ENCODE measurements at places on chromosomes 2 and 18.

GRCh38 chr2:84477886-84478285, 18.8 kb upstream of the SUCLG1 start:
- no peak for DNase-seq

GRCh38 chr2:24191156-24191555, 16.3 kb downstream of the FAM228A start:
- no peak for DNase-seq

DNA sequence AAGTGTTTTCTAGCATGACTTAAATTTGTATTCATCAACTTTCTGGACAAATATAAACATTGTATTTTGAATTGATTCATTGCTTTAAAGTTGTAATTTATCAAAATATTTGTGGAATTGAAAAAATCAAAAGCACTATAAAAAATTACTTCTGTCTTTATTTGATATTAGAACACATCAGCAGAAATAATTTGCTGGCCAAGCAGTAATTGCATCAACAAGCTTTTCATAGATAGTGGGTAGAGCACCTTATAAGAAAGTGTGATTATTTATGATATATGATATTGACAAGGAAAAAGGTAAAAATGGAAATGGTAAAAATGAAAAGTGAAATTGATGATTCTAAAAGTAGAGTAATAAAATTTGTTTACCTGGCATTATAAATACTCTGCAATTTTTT, 861.1 kb downstream of the CPS1 start:
- no peak for DNase-seq

DNA sequence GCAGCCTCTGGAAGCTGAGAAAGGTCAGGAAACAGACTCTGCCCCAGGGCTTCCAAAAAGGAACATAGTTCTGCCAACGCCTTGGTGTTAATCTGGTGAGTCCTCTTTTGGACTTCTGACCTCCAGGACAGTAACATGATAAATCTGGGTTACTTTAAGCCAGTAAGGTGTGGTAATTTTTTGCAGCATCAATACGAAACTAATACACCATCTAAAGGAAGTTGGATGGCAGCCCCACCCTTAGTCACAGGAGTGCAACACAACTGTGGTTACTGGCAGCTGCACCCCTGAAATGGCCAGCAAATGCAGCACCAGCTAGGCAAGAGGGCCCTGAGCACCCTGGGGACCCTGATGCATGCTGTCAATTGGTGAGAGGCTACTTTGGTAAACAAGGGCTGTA, 25.8 kb downstream of the CREG2 start:
- no peak for DNase-seq

- no peak for DNase-seq
Measured at GRCh38 chr2:138475277-138475776, 26.2 kb upstream of the SPOPL start.

GRCh38 chr18:22433956-22434355, 16.2 kb upstream of the CTAGE1 start:
- DNase-seq, result no peak

DNA sequence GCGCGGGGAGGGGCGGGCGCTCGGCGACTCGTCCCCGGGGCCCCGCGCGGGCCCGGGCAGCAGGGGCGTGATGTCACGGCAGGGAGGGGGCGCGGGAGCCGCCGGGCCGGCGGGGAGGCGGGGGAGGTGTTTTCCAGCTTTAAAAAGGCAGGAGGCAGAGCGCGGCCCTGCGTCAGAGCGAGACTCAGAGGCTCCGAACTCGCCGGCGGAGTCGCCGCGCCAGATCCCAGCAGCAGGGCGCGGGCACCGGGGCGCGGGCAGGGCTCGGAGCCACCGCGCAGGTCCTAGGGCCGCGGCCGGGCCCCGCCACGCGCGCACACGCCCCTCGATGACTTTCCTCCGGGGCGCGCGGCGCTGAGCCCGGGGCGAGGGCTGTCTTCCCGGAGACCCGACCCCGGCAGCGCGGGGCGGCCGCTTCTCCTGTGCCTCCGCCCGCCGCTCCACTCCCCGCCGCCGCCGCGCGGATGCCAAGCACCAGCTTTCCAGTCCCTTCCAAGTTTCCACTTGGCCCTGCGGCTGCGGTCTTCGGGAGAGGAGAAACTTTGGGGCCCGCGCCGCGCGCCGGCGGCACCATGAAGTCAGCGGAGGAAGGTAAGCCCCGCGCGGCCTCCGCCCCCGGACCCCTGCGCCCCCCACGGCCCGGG, at the start of gene NFATC1:
TSS of gene NFATC1 (plus strand) at position 170 of the 644 bp plus-strand sequence. CDS start at position 465, 295 bp downstream.
- DNase-seq, result peak; percentile 95

DNA sequence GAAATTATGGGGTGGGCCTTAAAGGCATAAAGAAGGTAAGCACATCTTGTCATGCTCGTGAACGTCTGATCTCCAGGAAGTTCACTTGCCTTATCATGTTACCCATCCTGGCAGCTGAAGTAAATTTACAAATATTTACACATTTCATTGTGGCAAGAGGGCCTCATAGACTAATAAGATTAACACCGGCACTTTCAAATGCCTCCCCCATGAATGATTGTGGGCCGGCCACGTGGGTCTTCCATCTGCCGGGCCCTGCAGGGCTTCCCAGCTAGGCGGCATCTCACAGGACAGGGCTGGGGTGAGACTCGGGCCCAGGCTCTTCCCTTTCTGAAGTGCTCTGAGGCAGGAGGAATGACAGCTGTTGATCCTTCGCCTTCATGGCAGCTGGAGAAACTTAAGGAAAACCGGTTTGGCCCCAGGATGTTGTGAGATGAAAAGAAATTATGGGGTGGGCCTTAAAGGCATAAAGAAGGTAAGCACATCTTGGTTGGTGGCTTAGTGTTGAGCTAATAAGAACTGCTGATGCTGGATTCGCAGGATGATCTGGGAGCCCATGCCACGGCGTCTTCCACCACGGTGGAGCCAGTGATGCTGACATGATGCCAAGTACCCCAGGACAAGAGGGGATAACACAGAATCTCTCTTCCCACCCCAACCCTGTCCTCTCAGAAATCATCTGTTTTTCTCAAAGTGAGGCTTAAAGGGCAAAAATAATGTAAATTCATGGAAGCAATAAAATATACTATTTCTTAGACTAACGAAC, 176.3 kb downstream of the SEPTIN10 start:
- DNase-seq, result peak; percentile 33

- no peak for DNase-seq
Measured at GRCh38 chr18:46243095-46243494, 138.9 kb downstream of the HAUS1 start.

GRCh38 chr2:955829-956731, 5.4 kb downstream of the SNTG2 start:
- DNase-seq, result no peak

DNA sequence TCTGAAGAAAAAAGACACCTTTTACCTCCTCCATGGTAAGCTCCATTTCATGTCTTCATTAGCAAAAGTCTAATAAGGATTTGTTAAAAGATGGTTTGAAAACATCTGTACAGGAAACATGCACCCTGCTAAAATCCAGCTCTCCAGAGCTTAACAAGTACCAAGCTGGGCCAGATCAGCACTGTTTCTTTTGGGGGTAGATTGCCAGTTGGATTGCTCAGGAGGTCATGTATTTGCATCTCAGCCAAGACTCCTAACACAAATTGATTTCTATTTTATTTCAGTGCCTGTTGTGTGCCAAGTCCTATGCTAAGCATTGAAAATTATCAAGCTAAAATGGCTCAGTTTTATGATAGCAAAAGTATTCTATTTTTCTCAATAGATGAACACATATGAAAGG, 3.4 kb upstream of the TMEM182 start:
- no peak for DNase-seq

- no peak for DNase-seq
Measured at GRCh38 chr2:119350311-119350998, 16.2 kb downstream of the C2orf76 start.

DNA sequence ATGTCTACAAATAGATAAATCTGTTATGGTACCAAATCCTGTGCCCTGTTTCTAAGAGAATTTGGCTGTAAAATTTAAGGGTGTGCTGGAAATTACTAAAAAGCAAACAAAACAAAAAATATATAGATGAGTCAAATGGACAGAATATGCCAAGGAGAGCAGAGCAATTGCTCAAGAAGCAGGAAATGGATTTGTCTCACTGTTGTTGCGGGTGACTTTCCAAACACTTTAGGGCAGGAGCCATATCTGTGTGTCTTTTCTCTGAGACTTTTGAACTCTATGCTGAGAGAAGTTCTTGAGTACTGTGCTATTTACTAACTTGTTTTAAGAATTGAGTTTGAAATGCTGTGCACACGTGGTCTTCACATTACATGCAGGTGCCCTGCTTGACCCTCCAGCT, 221.7 kb downstream of the PHLPP1 start:
- DNase-seq, result no peak

GRCh38 chr18:22871809-22872525, 61.2 kb upstream of the RBBP8 start:
- DNase-seq, result no peak

- DNase-seq, result no peak
Measured at GRCh38 chr18:28043631-28044030, 133.3 kb downstream of the CDH2 start.

GRCh38 chr2:238005528-238005927, 38.7 kb downstream of the UBE2F start:
- no peak for DNase-seq

DNA sequence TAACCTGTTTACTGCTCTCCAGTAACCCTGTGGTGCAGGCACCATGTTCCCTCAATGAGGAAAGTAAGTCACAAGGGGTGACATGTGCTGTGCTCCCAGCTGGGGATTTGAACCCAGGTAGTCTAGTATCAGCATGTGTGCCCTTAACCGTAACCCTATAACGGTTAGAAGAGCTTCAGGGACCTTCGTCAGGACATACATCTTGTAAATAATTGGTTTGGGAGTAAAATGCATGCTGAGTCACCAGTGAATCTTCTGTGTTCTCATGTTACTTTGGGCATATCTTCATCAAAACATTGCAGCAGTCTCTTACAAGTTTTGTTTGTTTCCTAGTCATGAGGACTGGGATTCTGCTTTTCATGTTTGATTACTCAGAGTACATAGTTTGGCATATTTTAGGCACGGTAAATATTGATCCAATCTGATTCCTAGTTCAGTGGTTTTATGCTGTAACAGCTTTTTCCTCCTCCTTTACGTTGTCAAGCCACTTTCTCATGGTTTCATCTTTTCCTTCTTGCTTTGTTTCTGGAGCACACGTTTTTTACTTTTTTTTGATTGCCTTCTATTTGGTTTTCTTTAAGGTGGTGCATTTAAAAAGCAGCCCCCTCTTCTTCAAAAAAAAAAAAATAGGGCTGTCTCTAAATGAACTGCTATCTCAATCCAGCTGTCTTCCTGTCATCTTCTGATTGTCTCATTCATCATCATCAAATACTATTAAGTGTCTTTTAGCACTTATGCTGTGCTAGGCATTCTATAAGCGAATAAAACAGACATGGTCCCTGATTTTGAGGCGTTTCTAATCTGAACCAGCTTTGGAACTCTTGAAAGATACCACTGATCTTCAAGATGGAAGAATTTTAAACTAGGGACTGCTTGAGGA, 50.4 kb downstream of the CLIP4 start:
- DNase-seq, result no peak

DNA sequence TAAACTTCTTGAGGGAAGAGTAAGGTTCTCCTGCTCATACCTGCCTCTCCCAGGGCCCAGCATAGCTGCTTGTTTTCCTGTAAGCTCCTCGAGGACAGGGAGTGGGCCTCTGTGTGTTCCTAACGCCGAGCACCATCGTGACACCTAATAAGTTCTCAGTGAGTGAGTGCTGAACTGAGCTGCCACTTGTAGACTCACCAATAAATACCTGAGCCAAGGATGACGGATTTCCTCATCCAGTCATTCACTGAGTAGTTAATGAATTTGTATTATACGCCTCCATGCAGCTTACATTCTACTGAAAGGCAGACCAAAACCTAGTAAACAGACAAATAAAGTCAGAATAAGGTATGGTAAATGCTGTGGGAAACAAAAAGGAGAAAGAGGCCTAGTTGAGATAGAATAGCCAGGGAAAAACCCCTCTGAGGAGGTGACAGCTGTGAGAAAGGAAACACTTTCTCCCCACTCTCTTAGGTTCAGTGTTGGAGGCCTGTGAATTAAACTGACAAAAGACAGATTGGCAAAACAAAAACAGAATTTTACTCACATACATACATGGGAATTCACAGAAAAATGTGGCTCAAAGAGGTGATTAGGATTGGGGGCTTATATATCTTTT, 138.6 kb downstream of the B3GNT2 start:
- DNase-seq, result no peak

GRCh38 chr18:65749841-65750240, 971 bp upstream of the CDH7 start:
- no peak for DNase-seq

DNA sequence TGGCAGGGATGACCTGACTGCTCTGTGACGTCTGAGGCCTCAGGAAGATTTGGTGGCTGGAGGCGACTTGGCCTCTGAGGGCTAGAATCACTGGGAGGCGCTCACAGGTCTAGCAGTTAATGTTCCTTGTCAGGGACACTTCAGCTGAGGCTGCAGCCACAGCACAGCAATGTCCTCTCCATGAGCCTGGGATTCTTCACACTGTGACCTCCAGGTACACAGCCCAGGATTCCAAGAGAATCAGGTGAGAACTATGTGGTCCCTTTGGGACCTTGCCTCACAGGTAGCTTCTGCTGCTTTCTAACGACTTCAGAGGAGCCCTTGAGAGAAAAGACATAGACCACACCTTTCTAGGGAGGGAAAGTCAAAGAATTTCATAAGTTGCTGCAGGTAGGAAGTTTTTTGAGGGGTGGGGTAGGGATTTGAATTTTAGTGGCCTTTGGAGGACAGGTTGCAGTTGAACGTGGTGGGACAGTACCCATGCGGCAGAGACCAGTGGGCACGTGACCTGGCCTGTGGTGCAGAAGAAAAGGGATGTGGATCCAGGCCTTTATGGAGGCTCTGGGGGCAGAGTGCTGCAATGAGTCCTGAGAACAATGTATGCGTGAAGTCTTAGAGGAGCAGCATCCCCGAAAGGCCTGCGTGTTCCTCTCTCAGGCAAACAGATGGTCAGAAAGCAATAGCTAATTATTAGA, 86.2 kb downstream of the LYPD1 start:
- DNase-seq, result no peak

- DNase-seq, result no peak
Measured at GRCh38 chr2:175843625-175844024, 158.4 kb downstream of the LNPK start.

DNA sequence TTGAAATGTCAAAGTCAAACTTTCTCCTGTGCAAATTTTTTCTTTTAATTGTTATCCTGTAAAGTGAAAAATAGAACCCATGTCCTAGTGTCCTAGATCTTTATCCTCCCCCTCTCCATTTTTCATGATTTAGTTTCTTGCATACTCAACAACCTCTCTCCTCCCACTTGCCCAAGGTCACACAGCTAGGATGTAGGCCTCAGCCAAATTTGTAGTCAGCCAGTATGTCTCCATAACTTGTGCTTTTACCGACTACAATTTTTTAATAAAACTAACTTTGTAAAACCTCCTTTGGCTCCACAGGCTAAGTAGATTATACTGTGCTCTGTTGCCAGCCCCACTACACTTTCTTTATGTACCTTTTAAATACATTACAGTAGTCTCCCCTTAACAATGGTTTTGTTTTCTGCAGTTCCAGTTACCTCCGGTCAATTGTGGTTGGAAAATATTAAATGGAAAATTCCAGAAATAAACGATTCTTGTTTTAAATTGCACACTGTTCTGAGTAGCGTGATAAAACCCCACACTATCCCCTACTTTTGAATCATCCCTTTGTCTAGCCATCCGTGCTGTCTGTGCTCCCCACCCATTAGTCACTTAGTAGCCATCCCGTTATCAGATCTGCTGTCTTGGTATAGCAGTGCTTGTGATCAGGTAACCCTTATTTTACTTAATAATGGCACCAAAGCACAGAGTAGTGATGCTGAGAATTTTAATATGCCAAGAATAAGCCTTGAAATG, 22.8 kb downstream of the GULP1 start:
- no peak for DNase-seq

- DNase-seq, result no peak
Measured at GRCh38 chr18:77087393-77088141, 45.0 kb downstream of the MBP start.

- peak; percentile 60 for DNase-seq
Measured at GRCh38 chr2:24917086-24917485, 3.0 kb downstream of the ADCY3 start.
